ENCODE measurements at places on chromosomes 5 and 9.

DNA sequence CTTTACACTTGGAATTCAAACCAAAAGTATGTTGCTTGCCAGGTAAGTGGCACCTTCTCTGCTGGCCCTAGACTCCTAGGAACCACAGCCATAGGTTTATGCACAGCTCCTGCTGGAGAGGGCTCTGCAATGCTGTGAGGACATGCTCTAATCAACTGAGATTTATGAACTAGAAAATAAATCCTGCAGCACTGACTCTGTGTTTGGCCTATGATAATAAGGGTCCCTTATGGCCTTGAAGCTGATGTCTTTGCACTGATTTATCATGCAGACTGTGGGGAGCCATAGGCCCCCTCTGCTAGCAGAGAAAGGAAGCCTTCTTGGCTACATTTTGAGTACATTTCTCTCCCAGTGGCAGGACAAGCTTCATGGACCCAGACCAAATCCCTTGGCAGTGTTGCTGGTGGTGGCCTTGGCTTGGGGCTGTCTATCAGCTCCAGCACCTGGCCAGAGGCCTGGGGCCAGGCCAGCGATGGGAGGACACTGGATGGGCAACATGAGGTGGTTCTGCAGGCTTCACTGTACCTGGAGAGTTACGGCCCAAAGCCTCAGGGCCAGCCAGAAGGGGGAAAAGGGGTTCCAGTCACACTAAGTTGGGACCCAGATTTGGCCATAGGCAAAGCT is 178.0 kb downstream of the SEMA6A start:
- H3K4me1 ChIP-seq: no peaks in the 10 kb centered on the region
- no peak overlapping the region for H3K4me3 ChIP-seq
- no peaks in the 10 kb centered on the region for H3K27me3 ChIP-seq
- H3K27ac ChIP-seq: no peak overlapping the region
- no peak for DNase-seq
- H3K36me3 ChIP-seq: no peaks in the 10 kb centered on the region

- no peaks in the 10 kb centered on the region for H3K4me1 ChIP-seq
- DNase-seq: no peak
- H3K36me3 ChIP-seq: no peaks in the 10 kb centered on the region
- H3K27me3 ChIP-seq: no peaks in the 10 kb centered on the region
- no peak overlapping the region for H3K27ac ChIP-seq
Measured at GRCh38 chr5:167592114-167592513, 699.3 kb upstream of the WWC1 start.

- H3K4me3 ChIP-seq: no peak overlapping the region
- H3K4me1 ChIP-seq: no peaks in the 10 kb centered on the region
- no peak overlapping the region for H3K27ac ChIP-seq
- DNase-seq: no peak
- no peaks in the 10 kb centered on the region for H3K27me3 ChIP-seq
- H3K36me3 ChIP-seq: no peaks in the 10 kb centered on the region
Measured at GRCh38 chr9:37949576-37949975, 45.6 kb upstream of the SLC25A51 start.

DNA sequence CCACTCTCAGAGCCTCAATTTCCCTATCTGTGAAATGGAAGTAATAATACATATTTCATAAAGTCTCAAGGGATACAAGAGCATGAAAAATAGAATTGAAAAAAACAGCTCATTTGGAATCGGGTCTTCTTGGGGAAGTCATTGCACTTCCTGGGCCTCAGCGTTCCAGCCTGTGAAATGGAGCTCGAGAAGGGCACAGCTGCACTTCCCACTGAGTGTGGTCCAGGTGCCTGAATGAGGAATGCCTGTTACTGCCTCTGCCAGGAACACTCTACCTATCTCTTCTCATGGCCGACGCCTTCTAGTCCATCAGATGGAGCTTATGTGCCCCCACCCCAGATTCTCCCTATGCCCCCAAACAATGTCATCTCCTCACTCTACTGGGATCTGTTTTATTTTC is 924 bp upstream of the NEURL1B start:
- no peaks in the 10 kb centered on the region for H3K36me3 ChIP-seq
- H3K27ac ChIP-seq: no peak overlapping the region
- no peak overlapping the region for H3K4me3 ChIP-seq
- no peaks in the 10 kb centered on the region for H3K27me3 ChIP-seq
- DNase-seq: no peak

GRCh38 chr5:9479361-9479760 is 66.5 kb downstream of the SEMA5A start:
- H3K4me1 ChIP-seq: no peaks in the 10 kb centered on the region
- no peaks in the 10 kb centered on the region for H3K27me3 ChIP-seq
- H3K4me3 ChIP-seq: no peak overlapping the region

DNA sequence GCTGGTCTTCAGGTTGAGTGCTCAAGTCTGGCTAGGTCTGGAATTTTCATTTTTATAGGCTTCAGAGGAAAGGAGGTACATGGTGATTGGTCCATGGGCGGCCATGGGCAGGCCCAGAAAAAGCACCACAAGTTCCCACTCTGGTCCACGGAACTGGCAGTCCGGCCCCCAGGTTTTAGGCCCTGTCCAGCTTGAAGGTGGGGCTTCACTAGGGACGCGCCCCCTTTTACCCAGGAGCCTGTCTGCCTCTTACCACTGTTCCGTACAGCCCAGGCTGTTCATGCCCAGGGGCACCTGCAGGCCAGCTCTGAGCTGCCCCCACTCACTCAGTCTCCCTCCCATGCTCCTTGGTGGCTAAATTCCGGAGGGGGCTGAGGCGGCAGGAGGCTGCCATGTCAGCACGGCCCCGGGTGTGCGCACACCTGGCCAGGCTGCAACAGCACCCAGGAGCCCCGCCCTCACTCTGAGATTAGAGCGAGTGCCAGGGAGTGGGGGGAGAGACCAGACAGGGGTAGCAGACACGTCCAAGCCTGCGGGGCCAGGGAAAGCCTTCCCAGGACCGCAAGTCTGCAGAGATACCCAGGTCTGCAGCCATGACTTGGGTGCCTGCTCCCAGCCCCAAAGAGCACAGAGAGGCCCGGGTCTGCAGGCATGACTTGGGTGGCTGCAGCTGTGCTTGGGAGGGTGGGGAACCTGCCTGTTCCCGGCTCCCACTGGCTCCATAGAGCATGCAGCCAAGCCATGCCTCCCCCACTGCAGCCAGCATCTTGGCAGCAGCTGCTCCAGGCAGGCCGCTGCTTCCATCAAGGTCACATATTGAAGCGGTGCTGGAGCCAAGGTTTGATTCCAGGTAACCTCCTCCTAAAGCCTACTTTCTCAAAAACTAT is 390.2 kb upstream of the SGCD start:
- no peak overlapping the region for H3K27ac ChIP-seq
- DNase-seq: no peak
- no peaks in the 10 kb centered on the region for H3K27me3 ChIP-seq
- H3K4me3 ChIP-seq: no peak overlapping the region
- H3K4me1 ChIP-seq: no peaks in the 10 kb centered on the region
- no peaks in the 10 kb centered on the region for H3K36me3 ChIP-seq

- no peaks in the 10 kb centered on the region for H3K4me1 ChIP-seq
- H3K4me3 ChIP-seq: no peak overlapping the region
- H3K27ac ChIP-seq: no peak overlapping the region
- no peaks in the 10 kb centered on the region for H3K27me3 ChIP-seq
Measured at GRCh38 chr5:107224272-107224671, 446.5 kb downstream of the EFNA5 start.

DNA sequence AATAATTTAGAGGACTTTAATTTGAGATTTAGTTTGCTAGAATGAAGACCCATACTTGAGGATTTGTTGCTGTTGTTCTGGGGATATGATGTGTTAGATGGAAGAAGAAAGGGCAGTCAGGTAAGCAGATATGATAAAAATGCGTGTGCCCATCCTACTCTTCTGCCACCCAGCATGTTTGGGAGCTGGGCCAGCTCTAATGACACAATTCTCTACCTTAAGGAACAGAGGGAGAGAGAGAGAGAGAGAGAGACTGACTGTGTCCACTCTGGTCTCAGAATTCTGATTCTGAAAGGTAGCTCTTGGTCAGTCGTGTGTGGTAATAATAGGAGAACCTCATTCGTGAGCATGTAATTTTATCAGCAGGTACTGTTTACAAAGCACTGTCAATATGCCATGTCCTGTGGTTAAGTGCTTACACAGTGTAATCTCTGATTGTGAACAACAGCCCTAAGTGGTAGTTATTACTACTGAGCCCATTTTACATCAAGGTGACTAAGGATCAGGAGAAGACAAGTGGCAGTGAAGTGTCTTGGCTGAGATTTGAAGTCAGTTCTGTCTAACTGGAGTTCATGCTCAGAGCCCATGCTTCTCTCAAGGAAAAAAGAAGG is 307.4 kb upstream of the SEMA6A start:
- H3K27ac ChIP-seq: no peak overlapping the region
- no peaks in the 10 kb centered on the region for H3K36me3 ChIP-seq
- no peak overlapping the region for H3K4me3 ChIP-seq
- H3K27me3 ChIP-seq: no peaks in the 10 kb centered on the region
- H3K4me1 ChIP-seq: no peaks in the 10 kb centered on the region

- no peak overlapping the region for H3K27ac ChIP-seq
- no peaks in the 10 kb centered on the region for H3K27me3 ChIP-seq
- no peak overlapping the region for H3K4me3 ChIP-seq
- no peak for DNase-seq
Measured at GRCh38 chr5:94361161-94361560, 257.2 kb downstream of the KIAA0825 start.

GRCh38 chr5:149801307-149801990 is 71.3 kb downstream of the PPARGC1B start:
- no peaks in the 10 kb centered on the region for H3K4me1 ChIP-seq
- H3K27me3 ChIP-seq: no peaks in the 10 kb centered on the region
- DNase-seq: no peak

GRCh38 chr9:19642256-19642655 is 146.6 kb downstream of the SLC24A2 start:
- no peak for DNase-seq
- H3K4me1 ChIP-seq: no peaks in the 10 kb centered on the region
- no peaks in the 10 kb centered on the region for H3K27me3 ChIP-seq
- no peak overlapping the region for H3K27ac ChIP-seq
- no peaks in the 10 kb centered on the region for H3K36me3 ChIP-seq

DNA sequence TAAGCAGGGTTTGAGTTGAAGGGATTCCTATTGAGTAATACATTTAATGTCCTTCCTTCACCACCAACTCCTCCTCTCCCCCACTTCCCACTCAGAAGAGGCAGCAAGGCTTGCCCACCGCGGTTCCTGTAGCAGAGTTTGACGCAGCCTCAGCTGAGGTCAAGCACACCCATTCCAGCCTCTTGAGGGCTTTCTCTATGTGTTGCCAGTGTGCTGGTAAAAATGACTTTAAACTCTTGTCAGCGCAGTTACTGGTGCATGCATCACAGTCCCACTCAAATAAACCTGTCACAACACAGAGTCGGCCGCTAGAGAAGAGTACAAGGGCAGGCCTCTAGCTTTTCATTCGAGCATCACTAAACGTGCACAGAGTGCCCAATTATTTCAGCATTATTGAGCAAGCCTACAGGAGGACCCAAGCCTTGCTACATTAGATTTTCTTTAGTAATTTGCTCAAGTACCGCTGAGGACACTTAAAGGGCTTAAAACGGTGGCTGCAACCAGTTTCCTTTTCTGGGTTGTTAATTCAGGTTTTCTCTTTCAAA is 79.6 kb downstream of the TLE4 start:
- no peak for DNase-seq
- H3K27ac ChIP-seq: no peak overlapping the region
- no peak overlapping the region for H3K4me3 ChIP-seq

DNA sequence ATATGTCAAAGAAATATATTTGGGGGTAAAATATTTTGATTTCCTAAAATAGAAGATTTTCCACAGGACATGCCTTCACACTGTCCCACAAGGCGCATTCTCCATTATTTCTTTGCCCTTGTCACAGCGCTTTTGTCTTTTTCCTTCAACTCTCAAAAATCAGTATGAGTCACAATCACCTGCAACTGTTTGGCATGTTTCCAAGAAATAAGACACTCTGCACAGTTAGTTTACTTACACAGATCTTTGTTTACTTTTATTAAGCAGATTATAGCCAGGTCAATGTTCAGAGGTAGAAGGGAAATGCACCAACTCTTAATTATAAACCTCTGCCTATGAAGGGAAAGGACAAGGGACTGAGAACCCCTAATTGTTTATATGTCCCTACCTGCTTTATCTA is 9.5 kb downstream of the CEMIP2 start:
- DNase-seq: no peak
- H3K27ac ChIP-seq: no peak overlapping the region
- H3K27me3 ChIP-seq: no peaks in the 10 kb centered on the region
- no peak overlapping the region for H3K4me3 ChIP-seq
- H3K4me1 ChIP-seq: peaks cover 19% of the 10 kb centered on the region

- no peaks in the 10 kb centered on the region for H3K27me3 ChIP-seq
- H3K4me3 ChIP-seq: no peak overlapping the region
- DNase-seq: no peak
- no peaks in the 10 kb centered on the region for H3K36me3 ChIP-seq
Measured at GRCh38 chr5:74441616-74442015, 198.9 kb downstream of the ENC1 start.

Data from effector memory CD4-positive, alpha-beta T cell (primary cell).